ENCODE measurements at places on chromosomes 13 and 19.

DNA sequence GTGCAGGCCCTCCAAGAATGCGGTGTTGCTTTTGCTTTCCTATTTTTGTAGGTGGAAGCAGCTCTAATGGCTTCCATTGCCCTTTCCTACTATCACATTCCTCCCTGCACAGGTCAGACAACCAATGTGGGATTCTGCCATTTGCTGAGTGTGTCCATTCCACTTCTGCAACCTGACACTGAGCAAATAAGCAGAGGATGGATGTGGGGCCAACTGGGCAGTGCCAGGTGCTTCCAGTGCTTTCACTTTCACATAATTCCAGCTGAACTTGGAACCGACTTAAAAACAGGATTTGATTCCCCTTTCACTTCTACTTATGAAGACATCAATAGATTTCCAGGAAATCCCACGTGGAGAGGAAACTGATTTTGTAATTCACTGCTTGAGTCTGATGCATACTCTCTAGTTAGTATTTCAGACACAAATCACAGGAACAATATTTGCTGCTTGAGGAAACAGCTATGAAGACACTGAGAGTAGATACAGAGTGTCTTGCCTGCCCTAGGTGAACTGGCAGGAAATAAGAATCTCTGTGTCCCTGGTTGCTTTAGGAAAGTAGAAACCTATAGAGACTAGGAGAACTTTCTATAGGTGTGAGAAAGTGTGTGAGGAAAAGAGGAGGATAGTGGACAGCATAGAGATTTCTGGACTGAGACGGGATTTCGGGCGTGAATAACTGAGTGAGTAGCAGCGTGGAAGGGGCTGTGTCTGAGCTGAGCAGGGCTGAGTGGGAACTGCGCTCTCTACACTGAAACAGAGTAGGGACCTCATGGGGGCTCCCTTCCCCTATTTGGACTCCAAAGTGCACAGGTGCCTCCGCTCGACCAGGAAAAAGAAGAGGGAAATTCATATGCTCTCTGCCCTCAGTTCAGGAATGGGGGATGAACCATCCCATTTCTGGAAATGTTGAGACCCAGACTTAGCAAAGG is 22.5 kb downstream of the LGALS16 start:
- no peak for DNase-seq

GRCh38 chr13:49246850-49247642 is 679 bp upstream of the CDADC1 start:
- DNase-seq, result no peak

GRCh38 chr13:26923824-26924605 is 163.4 kb upstream of the GPR12 start:
- DNase-seq, result no peak

DNA sequence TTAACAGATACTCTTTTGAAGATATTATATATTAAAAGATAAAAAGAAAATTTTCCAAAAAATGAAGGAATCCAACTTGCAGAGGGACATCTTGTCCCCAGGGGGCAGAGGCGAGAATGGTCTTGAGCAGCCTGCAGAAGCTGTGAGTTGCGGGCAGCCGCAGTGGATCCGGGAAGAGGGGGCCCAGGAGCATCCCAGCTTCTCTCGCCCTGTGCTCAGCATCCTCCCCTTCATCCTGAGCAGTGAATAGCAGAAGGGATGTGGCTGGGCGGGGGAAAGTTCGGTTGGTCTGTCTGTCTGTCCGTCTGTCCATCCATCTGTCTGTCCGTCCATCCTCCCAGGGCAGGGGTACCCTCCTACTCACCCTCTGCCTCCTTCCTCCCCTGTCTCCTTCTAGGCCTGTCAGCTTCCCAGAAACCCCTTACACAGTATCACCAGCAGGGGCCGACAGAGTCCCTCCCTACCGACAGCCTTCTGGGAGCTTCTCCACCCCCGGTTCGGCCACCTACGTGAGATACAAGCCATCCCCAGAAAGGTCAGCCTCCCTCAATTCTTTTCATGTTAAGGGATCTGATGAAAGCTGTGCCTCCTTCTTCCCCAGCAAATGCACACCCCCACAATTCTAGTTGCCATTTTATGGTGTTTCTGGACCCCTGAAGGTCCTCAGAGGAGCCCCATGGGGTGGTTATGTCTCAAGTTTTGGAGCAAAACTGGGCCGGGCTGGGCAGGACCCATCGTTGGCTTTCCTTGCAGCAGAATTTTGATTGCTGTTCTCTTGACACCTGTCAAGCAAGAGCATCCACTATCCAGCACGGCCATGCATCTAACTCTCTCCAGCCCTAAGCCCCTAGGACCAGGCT is 81.6 kb downstream of the DPF1 start:
- no peak for DNase-seq

DNA sequence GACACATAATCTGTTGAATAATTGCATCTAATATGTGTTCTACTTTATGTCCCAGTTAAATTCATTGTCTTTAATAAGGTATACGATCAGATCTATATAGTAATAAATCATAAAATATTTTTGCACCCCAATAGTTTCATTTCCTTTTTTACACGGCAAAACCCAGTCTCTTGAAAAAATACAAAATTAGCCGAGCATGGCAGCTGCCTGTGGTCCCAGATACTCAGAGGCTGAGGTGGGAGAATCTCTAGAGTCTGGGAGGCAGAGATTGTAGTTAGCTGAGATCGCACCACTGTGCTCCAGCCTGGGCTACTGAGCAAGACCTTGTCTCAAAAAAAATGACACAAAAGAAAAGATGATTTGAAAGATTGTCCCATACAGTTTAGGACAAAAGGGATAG is 52.3 kb upstream of the PARP4 start:
- peak; percentile 35 for DNase-seq

DNA sequence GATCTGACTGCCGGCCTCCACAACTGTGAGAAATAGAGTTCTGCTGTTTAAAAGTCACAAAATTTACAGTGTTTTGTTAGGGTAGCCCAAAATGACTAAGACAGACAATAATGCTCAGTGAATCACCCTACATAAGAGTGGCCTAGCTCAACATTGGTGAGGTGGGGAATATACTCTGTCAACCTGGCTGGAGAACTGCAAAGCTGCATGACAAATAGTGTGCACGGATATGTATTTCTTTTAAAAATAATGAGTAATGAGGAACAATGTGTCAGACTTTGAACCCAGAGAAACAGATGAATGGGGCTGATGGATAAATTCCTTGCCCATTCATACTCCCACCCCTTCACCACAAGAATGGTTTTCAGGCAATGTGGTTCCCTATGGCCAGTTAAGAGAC is 372.4 kb downstream of the SUCLA2 start:
- DNase-seq, result no peak

DNA sequence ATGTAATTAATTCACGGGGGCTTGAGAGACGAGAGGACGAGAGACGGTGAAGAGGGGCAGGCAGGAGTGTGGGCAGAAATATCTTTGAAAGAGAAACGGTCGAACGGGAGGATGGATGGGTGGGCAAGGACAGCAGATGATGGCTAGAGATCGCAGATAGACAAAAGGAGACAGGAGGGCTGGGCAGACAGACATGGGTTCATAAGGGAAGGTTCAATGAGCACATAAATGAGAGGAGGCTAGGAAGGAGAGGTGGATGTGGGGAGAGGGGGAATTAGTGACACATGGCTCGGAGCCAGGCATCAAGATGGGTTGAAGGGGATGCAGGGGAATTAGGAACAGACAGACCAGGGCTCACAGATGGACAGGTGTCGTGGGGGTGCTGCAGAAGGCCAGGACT is 1.1 kb downstream of the SYT3 start:
- DNase-seq, result no peak

GRCh38 chr13:80599765-80600164 is 258.8 kb upstream of the SPRY2 start:
- DNase-seq, result no peak

GRCh38 chr13:110536006-110536693 is 25.4 kb downstream of the RAB20 start:
- DNase-seq, result no peak

DNA sequence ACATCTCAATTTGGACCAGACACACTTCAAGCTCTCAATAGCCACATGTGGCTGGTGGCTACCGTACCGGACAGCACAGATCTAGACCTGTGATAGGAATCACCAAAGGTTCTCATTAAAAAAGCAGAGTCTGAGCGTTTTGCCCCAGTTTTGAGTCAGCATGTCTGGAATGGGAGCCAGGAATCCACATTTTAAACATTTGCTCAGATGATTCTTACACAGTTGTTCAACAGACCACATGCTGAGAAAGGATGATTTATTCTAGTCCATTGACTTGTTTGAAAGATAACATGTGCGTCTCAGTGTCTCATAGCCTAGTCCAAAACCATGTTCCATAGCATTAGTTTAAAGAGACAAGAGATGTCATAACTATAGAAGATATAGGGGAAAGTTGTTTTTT is 53.4 kb downstream of the FLT3 start:
- no peak for DNase-seq

Data from GM06990 (cell line).